ENCODE measurements at places on chromosomes 16 and 17.

GRCh38 chr17:75181608-75182318 lies 996 bp downstream of the SUMO2 start:
- DNase-seq, result no peak

DNA sequence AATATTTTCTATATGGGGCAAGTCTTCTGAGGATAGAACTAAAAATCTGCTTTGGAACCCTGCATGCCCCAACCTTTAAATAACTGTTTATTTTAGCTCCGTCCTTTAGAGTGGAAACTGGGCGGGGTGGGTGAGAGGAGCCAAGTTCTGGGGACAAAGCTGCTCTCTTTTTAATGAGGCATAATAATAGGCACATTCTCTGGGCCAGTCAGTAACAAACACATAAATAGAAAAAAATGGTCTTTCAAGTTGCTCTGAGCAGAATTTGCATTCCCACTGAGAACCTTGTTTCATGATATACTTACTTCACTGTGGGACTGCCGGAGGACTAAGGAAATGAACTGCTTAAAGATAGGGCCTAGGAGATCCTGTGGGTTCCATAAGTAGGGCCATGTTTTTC lies 51.5 kb downstream of the KNOP1 start:
- DNase-seq, result no peak

DNA sequence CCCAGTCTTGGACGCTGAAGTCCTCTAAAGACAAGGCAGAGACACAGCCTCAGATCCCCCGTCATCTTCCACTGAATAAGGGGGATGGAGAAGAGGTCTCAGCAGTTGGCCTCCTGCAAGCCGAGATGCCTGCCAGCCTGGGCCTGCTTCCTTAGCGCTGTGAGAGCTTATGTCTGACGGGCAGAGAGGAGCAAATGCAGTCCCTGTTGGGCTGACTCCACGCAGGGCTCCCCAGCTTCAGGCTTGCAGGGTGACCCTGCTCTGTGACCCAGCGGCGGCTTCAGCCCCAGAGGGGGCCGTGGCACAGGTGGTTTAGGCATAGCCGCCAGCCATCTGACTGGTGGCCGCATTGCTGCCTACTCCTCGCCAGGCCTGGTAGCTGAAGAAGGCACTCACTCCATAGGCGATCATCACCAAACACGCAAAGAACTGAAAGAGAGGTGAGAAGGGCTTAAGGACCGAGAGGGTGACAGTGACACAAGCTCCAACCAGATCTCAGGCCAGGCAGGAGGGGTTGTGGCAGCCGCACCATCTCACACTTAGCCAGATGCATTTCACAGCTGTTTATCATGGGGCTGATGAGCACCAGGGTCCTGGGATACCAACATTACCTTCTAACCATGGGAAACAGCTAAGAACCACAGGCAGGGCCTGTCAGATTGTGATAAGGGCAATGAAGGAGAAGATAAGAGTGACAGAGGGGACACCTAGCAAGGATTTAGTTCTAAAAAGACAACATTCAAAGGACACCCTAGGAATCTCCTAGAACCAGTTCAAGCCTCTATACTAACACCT lies 11.7 kb downstream of the ARL2BP start:
- DNase-seq, result no peak

DNA sequence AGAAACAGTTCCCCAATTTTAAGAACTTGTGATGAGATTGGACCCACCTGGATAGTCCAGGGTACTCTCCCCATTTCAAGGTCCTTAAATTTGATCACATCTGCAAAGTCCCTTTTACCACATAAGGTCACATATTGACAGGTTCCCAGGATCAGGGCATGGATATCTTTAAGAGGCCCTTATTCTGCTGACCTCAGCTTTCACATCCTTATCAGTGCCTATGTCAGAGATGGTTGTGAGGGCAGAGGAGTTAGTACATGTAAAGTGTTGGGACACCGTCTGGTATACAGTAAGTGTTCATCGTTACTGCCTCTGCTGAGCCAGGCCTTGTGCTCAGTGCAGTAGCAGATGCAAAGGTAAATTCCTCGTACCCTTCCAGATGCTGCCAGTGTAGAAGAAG lies 375.4 kb upstream of the ASIC2 start:
- no peak for DNase-seq

- DNase-seq, result no peak
Measured at GRCh38 chr16:85611194-85611443, 2.0 kb upstream of the GSE1 start.

- DNase-seq, result no peak
Measured at GRCh38 chr17:48037838-48038323, 284 bp upstream of the COPZ2 start.

- DNase-seq, result peak; percentile 78
Measured at GRCh38 chr16:22321340-22322001, 24.3 kb downstream of the POLR3E start.

GRCh38 chr17:6948562-6948961 lies 47.3 kb upstream of the ALOX12 start:
- no peak for DNase-seq

GRCh38 chr16:88920618-88921590 lies 54.4 kb upstream of the PABPN1L start:
- peak; percentile 73 for DNase-seq

DNA sequence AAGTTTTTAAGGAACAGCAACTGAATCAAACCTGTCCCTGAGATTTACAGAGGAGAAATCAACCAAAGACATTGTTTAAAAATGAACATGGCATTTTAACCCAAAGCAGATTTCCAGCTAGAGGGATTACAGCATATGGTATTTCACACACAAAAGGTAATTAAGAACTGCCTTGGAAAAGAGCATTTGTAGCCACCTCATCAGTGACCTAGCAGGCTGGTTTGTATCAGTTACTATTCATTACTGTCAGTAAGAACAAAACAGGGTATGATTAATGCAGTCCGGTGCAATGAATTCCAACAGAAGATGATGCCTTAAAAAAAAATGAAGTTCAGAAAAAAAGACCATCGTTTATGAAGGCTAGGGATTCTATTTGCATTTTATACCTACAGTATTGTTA lies 219.9 kb downstream of the CHD9NB start:
- no peak for DNase-seq

GRCh38 chr17:39926135-39926587 lies 1.2 kb downstream of the ORMDL3 start:
- no peak for DNase-seq

GRCh38 chr17:7130621-7131422 lies 16.2 kb upstream of the ASGR2 start:
- no peak for DNase-seq

DNA sequence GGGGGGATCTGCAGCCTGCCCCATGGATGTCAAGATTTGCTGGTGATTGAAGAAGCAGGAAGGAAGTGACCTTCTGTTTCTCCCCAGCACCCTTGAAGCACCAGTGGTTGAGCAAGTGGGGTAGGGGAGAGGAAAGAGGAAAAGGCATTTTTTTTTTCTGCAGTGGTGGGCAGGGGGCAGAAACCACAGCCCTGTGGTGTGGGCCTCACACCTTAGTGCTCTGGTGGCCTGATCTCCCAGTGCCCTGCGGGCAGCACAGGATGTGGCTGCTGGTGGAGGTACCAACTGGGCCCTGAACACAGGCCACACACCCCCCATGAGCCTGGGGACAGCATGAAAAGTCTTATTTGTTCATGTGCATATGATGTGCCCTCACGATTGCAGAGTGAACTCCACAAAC lies 7.1 kb downstream of the ITGAD start:
- no peak for DNase-seq

- no peak for DNase-seq
Measured at GRCh38 chr17:18987862-18988545, 16.6 kb downstream of the FAM83G start.

DNA sequence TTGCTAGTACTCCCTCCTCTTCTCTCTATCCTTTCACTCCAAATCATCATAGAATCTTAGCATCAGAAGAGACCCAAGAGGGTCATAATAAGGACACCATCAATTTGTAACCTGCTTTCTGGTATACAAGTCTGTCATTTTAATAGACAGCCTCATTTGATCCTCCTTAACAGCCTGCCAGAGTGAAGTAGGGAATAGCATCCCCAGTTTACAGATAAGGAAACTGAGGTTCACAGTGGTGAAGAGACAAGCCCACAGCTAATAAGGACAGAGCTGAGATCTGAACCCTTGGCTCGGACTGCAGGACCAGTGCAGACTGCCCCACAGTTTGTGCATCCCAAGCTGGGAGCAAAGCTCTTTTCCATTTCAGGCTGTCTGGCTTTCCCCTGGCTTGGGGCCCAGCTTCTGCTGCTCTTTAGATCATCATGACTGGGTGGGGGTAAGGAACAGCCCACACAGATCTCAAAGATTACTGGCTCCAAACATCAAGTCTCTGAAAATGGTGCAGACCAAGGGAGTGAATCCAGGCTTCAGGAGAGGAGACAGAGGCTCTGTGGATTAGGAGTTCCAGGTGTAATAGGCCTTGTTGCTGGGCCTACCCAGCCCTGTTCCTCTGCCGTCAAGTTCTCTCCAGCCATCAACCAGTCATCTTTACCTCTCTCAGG lies 10.3 kb upstream of the IGFBP4 start:
- DNase-seq, result no peak

DNA sequence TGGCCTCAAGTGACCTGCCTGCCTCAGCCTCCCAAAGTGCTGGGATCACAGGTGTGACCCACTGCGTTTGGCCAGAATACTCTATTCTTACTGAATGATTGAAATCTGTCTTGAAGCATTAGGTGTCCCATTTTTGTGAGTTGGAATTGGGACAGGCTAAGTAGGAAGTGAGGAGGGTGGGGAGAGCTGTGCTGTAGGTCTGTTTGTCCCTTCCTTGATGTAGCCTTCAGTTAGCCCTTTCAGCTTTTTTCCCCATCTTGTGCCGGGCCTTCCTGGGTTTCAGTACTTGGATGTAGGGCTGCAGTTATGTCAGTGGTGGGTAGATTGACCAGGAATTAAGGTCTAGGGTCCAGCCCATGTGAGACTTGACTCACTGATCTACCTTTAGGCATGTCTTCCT lies 8.7 kb downstream of the PYCARD start:
- DNase-seq, result no peak

- no peak for DNase-seq
Measured at GRCh38 chr17:53655591-53655990, 167.1 kb upstream of the KIF2B start.

- no peak for DNase-seq
Measured at GRCh38 chr17:7789131-7789530, 44.9 kb upstream of the KDM6B start.

GRCh38 chr17:81200695-81201580 lies 21.8 kb downstream of the CEP131 start:
- peak; percentile 22 for DNase-seq

DNA sequence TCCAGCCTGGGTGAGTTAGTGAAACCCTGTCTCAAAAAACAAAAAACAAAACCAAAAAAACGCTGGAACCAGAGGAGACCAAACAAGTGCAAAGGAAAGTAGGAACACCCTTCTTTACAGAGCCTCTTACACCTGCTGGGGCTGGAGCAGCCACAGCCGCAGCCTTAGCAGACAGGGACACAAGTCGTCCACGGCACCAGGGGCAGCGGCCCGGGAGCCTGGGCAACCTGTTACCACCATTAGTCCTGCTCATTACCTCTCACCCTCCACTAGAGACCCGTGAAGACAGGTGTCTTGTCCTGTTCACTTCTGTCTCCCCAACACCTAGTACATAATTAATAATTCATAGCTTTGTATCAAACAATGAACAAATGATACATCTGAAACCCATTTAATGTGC lies 83.6 kb downstream of the C16orf78 start:
- DNase-seq, result no peak

- DNase-seq, result no peak
Measured at GRCh38 chr16:74279805-74280204, 16.8 kb upstream of the PSMD7 start.

DNA sequence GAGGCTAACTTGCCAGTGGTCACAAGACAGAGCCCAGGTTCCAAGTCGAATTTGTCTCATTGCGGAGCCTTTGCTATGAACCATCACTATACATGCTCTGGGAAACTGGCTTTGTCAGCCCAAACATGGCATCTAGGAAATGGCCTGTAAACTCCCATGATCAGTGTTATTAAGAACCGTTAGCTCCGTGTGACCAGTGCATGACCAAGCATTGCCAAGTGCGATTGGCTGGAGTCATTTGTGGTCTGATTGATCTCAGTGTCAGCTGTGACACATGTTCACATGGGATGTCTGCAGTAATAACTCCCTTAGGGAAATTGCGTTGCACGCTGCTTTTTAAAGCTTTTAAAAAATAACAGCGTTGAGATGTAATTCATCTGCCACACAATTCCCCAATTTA lies 18.6 kb upstream of the CDH3 start:
- no peak for DNase-seq

DNA sequence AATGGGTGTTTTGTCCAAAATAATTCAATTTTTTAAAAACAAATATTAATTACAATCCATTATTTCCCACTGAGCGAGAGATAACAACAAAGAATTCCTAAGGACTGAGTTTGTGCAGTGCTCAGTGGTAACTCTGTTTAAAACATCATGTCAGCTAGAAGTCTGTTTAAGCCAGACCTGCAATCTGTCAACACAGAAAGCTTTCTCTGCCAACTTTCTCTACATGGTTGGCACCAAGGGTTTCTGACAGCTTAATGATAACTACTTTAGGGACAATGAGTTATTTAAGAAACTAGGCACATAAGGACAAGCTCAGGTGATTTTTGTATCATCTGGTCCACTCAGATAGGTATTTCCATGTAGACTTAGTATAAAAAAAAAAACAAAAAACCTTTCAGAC lies 81.8 kb downstream of the WDR59 start:
- no peak for DNase-seq

GRCh38 chr17:82004517-82005455 lies 17.9 kb downstream of the CENPX start:
- no peak for DNase-seq

- DNase-seq, result no peak
Measured at GRCh38 chr16:57830890-57831484, 28.7 kb upstream of the KIFC3 start.

Measured in NCI-H2081 (cell line).